ENCODE measurements at places on chromosomes 6 and 20.

DNA sequence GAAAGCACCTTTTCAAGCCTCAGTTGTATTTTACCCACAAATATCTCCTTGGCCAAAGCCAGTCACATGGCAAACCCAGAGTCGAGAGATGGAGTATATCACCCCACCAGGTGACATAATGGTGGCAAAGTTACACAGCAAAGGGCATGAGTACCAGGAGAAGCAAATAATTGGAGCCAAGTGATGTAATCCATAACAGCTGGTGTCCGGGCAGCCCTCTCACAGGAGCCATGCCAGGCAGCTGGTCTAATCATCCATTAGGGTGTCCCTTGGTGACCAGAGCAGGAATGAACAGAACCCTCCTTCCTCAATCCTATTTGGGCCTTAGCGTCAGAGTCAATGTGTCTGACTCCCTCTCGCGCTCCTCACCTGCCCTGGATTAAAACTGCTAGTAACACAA, 272.1 kb downstream of the LRFN2 start:
- no peak for DNase-seq

DNA sequence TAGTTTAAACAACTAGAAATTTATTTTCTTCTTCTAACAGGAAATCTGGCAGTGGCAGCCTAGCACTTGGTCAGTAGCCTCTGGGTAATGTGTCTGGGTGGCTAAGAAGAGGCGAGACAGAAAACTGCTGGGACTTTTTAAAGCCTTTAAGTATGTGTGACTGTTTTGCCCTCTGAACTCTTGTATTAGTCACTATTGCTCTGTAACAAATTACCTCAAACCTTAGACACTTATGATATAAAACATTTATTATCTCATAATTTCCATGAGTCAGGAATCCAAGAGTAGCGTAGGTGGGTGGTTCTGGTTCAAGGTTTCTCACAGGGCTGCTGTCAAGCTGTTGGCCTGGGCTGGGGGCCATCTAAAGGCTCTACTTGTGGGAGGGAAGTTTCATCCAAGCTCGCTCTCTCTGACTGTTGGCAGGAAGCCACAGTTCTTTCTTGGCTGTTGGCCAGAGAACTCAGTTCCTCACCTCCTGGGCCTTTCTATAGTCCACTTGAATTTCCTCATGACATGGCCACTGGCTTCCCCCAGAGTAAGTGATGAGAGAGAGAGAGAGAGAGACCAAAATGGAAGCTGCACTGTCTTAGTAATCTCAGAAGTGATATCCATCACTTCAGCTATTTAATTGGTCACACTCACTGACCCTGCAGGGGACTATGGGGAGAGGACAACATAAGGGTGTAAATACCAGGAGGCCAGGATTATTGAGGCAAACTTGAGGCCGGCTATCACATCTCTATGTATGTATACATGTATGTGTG, 17.4 kb upstream of the TBC1D22B start:
- peak; percentile 84 for DNase-seq

DNA sequence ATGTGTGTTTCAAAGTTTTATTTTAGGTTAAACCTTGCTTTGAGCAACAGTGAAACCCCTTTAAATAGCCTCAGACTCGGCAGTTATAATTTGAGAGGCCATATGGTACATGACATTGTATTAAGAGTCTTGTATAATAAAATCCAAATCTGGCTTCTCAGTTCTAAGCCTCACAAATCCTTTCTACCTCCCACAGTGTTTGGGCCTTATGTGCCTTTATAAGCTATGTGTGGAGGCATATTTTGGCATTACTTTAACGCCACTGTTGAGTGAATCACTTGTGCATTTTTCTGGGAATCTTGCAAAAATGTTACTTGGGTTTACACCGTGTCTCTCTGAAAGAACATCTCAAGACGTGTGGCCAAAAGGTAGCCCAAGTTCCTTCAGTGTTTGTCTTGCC, 152.4 kb downstream of the COL9A1 start:
- no peak for DNase-seq

GRCh38 chr20:32534661-32535240, 50.4 kb downstream of the NOL4L start:
- peak; percentile 47 for DNase-seq

GRCh38 chr20:43658069-43658722, 8.7 kb upstream of the MYBL2 start:
- DNase-seq, result peak; percentile 65

DNA sequence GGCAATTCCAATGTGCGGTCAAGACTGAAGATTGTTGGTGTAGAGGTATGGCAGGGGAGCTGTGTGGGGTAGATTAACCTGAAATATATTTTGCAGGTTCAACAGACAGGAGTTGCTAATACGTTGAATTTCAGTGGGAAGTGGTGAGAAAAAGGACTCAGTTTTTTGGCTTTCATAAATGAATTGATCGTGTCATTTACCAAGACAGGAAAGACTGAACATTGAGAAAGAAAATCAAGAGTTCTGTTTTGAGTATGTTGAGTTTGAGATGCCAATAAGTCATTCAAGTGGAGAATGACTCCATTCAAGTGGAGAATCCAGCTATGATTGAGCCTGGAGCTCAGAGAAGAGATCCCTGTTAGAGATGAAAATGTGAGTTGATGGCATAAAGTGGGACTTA, 31.1 kb downstream of the NFYA start:
- DNase-seq, result no peak

DNA sequence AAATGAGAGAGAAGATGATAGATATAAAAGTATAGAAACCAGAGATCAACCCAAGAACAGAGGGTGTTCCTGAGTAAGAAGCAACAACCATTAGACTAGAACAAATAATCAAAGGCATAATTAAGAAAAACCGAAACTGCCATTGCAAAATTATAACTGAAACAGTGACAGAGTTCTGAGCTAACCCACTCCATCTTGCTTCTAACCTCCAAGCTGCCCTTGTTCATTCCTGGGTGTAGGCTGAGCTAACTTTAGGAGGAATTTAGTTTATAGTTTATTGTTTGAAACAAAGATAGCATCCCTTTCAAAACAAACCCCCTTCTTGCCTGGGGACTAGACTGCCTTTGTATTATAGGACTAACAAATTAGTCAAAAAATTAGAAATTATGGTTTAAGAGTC, 56.1 kb upstream of the PRND start:
- no peak for DNase-seq

- peak; percentile 68 for DNase-seq
These were observed 221.7 kb upstream of the TAB2 start for GRCh38 chr6:149095842-149096241.

GRCh38 chr6:113674075-113674474, 183.1 kb upstream of the MARCKS start:
- no peak for DNase-seq

DNA sequence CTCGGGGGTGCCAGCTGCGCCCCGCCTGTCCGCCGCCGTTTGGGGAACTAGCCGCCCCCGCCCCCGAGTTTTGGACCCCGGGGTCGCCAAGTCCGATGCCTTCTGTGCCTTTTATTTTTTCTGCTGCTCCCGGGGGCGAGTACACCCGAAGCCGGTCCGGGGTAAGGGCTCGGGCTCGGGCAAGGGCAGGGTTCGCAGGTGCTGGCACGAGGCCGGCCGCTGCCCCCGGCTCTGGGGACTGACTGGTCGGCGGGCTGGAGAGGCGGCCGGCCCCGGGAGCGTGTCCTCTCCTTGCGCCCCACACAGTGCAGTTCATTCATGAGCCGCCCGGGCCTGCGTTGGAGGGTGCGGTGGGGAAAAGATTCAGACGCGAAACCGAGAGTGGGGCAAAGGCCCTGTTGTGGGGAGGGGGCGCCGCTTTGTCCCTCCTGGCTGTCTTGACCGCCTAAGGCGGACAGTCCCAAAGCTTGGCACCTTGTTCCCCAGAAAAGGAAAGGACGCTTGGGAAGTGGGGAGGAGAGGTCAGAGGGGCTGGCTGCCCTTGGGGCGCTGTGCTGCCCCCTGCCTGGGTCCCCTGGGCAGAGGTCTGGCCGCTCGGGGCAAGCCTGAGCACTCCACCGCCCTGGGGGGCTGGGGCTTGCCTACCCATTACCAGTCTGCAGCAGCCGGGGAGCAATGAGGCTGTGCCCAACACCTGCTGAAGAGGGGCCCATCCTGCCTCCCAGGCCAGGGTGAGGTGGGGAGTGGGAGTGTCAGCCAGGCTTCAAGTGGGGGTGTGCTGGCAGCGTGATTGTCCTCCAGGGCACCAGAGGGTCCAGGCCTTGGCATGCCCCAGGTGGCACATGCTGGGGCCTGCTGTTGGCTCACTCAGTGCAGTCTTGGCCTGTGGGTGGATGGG, 915 bp downstream of the TMEM63B start:
- DNase-seq, result peak; percentile 5

GRCh38 chr6:138987080-138987642, 892 bp downstream of the REPS1 start:
- no peak for DNase-seq

GRCh38 chr6:99933129-99933528, 60.9 kb downstream of the MCHR2 start:
- DNase-seq, result no peak

DNA sequence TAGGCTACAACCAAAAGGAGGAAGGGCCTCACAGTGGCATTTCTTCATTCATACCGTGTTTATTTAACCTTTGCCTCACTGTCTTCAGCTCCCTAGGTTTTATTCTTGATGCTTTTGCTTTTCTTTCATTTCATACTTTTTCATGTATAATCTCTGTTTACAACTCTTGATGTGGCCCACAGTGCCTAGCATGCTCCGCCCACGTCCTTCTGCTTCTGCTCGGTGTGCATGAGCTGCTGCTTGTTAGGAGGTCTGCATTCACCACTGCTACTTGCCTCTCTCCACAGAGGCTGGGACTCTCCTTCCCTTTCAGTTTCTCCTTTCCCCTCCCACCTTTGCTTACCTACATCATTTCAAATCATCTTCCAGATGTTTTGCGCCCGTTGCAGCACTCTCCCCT, 147.6 kb downstream of the EYA4 start:
- DNase-seq, result no peak

DNA sequence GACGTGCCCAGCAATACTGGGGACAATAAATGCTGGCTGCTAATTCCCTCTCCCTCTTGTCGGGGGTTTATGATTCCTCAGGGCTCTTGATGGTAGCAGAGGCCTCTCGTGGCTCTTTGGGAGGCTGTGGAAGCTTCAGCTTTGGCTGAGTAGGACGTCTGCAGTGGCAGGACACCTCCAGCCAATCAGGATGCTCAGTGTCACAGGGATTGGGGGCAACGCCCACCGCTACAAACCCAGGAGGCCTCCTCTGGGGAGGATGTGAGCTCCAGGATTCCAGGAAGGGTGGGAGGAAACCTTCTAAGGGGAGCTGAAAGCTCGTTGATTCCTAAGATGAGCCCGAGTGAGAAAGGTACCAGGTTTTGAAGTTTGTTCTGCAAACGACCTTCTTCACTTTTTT, 19.4 kb downstream of the RSPO4 start:
- DNase-seq, result no peak

- DNase-seq, result peak; percentile 56
These were observed 38.5 kb downstream of the TPD52L1 start for GRCh38 chr6:125191916-125192609.

Measured in T-helper 2 cell treated with Interferon-gamma antibody and Interleukin-4, amounts not matched to agents 5 μg/mL and 100 μg/mL, for 36 hours (primary cell).